ENCODE measurements at places on chromosomes 16 and 17. TPM values are rescaled to one million over a fixed set of nuclear protein-coding genes. Genes with fewer than 3 reads are reported as not detected.
A peak's percentile ranks its signal among the peaks of the same experiment; 100 is the strongest.

HIC1 gene
- total RNA-seq, result 24.4 TPM

KRT9 gene
- total RNA-seq, result not detected

DNA sequence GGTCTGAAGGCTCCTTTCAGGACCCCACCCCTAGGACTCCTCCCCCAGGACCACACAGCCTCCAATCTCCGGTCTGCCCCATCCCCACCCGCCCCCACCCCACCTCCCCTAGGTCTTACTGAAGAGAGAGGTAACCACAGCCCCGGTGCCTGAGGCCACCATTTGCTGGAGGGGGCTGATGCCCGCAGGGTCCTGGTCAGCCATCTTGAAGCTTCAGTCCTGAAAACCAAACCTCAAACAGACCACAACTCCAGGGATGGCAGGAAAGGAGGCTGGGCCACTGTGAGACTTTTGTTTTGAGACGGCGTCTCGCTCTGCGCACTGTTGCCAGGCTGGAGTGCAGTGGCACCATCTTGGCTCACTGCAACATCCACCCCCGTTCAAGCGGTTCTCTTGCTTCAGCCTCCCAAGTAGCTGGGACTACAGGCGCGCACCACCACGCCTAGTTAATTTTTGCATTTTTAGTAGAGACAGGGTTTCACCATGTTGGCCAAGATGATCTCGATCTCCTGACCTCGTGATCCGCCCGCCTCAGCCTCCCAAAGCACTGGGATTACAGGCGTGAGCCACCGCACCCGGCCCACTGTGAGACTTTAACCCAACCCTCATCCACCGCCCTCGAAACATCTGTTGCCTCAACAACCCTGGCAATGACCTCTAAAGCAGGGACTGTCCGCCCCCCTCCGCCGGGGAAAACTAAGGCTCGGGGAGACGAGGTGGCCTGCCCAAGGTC, 1.1 kb downstream of the SLC25A39 start:
- ATAC-seq, result no peak

GRCh38 chr17:28613931-28614381, at the start of gene RSKR:
Gene RSKR (minus strand): TSS chr17:28614185. CDS start chr17:28614161, 24 bp downstream.
- no peak for ATAC-seq

GRCh38 chr17:49779156-49779738, 9.2 kb upstream of the KAT7 start:
- no peak for ATAC-seq

GRCh38 chr17:60510031-60510430, 16.0 kb downstream of the APPBP2 start:
- ATAC-seq, result no peak

PAQR4 gene
- total RNA-seq, result 24.4 TPM

DNA sequence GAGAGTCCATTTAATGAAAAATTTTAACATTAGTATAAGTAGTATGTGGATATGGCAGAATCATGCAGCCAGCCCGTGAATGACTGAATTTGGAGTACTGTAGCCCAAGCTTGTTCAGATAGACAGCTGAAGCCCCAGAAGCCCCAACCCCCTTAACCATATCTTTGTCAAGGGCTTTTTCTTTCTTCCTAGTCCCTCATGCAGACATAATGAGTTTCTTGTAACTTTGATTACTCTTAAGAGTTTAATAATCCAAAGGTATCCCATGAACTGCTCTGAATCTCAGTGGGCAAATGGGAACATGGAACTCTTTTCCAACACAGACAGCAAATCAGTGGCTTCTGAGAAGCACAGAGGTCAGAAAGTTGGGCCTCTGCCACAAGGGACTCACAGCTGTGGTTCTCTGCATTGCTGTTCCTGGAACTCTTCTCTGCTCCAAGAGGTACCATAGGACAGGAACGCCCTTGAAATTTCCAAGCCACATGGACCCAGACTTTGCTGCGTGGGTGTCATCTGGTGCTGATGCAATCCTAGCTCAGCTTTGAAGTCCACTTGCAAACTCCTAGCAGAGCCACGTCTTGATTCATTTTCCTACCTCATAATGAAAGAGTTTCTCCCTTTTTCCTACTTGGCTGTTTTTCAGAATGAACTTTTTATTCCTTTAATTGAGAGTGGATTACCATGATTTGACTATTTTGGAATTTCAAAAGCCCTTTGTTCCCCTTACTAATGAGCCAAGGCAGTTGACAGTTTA, 18.1 kb downstream of the LYRM1 start:
- peak; percentile 34 for ATAC-seq

DNA sequence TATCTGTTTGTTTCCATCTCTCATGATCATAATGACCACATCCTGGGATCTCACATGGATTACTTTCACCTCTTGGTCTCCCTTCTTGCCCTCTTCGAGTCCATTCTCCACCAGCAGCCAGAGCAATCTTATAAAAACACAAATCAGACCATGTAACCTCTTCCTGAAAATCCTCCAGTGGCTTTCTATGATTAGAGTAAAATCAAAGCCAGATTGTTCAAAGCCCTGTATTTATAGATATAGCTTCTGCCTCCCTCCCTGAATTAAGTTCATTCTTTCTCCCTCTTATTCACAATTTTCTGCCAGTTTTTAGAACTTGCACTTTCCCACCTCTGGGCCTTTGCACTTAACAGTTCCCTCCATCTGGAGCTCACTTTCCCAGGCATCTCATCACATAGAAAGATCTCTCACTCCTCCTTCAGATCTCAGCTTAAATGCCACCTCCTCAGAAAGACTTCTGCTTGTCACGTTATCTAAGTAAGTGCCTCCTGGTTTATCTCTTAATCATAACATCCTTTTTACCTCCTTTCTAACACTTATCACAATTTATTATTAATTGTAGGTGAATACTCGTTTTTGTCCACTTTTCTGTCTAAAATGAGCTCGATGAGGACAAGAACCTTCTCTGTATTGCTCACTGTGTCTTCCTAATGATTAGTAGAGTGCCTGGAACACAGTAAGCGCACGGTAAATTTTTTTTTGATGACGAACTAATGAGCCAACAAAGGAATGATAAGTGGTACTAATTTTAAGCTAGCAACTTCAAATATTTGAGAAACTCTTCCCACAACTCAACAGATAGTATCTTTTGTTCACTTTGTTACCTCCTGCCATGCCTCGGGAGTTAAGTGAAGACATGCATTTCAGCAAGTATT, 80.5 kb downstream of the CYB561 start:
- ATAC-seq, result no peak

DNA sequence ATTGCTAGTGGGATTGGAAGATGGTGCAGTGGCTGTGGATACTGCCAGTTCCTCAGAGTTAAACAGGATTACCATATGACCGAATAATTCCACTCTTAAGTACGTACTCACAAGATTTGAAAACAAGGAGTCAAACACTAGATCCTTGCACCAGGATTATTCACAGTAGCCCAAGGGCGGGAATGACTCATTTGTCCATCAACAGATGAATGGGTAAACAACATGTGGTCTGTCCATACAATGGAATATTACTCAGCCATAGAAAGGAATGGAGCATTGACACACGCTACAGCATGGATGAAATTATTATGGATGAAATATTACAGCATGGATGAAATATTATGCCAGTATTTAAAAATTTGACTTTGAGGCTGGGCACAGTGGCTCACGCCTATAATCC, 9.1 kb upstream of the MAPK8IP3 start:
- no peak for ATAC-seq

GRCh38 chr16:81905277-81905676, 106.0 kb downstream of the SDR42E1 start:
- ATAC-seq, result no peak

GRCh38 chr17:44063704-44064639, 2.5 kb downstream of the LSM12 start:
- no peak for ATAC-seq

DNA sequence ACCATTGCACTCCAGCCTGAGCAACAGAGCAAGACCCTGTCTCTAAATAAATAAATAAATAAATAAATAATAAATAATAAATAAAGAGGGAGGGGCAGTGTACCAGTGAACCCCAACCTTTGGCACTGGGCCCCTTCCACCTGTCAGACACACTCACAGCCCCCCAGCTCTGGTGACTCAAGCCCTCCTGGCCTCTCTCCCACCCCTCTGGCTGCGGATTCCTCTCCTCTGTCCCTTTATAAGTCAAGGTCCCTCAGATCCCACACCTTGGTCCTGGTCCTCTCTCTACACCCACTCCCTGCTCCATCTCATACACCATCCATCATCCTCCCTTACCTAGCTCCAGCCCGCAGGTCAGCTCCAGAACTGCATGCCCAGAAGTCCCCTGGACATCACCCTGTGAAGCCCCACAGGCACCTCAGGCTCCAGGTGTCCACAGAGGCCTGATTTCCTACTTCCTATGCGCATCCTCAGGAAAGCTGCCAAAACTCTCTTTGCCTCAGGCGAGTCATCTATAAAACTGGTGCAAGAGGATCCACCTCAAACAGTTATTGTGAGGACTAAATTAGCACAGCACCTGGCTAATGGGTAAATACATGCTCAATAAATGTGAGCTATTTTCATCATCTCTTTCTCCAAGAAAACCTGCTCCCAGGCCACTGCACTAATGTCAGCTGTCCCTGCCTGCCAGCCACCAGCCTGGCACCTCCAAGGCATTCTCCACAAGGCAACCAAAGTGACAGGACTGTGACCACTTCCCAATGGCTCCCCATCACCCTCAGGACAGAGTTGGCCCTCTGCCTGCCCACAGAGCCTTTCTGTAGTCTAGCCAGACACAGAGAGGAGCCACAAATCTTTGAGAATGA, 46.8 kb downstream of the BEAN1 start:
- ATAC-seq, result no peak

TVP23A gene
- total RNA-seq, result 0.69 TPM

TEX19 gene
- total RNA-seq, result 0.28 TPM

DNA sequence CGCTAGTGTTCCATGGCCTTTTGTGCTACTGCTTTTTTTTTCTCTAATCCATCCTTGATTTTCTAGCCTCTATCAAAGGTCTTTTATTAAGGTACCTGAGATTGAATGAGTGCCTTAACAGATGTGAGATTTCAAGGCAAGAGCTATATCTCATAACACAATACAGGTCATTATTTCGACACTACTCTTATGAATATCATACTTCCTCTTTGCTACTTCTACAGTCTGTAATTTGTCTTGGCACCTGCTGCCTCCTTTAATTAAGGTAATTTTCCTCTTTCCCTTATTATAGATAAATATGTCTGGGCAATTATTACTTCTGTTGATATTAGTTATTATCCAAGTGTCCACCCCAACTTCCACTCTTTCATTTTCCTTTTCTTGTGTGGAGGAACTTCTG, 5.3 kb downstream of the KRT28 start:
- ATAC-seq, result no peak

DNA sequence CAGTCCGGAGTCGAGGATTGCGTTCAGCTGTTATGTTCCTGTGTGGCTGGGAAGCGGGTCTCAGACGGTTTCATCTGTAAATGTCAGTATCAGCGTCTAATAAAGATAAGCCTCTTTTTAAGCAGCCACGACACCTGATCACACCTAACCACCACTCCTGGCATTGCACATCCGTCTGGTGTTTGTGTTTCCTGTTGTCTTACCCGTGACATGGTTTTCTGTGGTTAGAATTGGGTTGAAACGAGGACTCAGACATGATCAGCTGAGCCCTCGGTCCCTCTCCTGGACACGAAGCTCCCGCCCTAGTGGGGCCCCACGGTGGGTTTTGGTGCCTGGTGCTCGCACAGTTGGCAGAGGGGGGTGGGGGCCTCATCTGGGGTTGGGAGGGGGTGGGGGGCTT, 18.3 kb downstream of the CPNE7 start:
- peak; percentile 89 for ATAC-seq

PRSS22 gene
- 1.9 TPM for total RNA-seq

DHRS7B gene
- 16.9 TPM for total RNA-seq

DNA sequence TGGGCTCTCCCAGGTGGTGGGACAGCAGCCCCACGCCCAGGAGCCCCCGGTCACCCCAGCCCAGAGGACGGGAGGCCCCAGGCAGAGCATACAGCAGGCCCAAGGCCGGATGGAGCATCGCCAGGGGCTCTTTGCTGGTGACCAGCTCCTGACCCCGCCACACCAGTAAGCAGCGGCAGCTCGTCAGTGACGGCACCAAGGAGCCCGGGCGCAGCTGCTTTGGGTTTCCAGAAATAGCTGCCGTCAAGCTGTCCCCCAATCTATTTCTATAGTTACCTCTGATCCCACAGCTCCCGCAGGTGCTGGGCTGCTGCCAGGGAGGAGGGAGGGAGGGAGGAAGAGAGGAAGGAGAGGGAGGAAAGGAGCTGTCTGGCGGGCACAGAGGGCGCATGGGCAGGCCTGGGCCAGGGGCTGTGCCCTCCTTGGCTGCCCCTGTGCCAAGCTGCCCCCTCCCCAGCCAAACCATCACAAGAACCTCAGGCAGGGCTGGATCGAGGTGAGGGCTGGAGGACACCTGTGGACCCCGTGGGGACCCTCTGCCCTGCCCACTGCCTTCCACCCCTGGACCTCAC, 10.8 kb upstream of the RASD1 start:
- ATAC-seq, result no peak

GRCh38 chr17:27322690-27323508, 29.0 kb downstream of the WSB1 start:
- ATAC-seq, result no peak

- ATAC-seq, result no peak
These were observed 689.5 kb upstream of the RBFOX1 start for GRCh38 chr16:6643080-6643686.

TMEM238L gene
- not detected for total RNA-seq

GRCh38 chr17:21524211-21524591, 148.0 kb downstream of the KCNJ12 start:
- ATAC-seq, result no peak

- no peak for ATAC-seq
These were observed 6.7 kb upstream of the OR4D1 start for GRCh38 chr17:58141505-58141904.

CALB2 gene
- not detected for total RNA-seq

DNA sequence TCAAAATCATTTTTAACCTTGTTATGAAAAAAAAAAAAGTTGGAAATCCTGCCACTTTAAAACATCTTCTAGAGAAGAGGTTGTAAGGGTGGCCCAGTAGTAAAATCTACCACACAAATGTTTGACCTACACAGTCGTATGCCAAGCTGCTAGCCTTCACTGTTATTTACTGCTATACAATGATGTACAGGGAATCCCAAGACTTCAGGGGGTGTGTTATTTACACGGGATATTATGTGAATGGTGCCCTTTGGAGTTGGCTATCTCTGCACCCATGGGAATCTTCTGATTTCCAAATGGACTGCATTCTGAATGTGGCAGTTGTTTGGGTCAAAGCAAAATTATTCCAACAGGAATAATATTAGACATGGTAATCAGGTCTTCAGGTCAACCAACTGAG, 45.9 kb downstream of the STH start:
- ATAC-seq, result no peak

CIBAR2 gene
- total RNA-seq, result 0.34 TPM

DNA sequence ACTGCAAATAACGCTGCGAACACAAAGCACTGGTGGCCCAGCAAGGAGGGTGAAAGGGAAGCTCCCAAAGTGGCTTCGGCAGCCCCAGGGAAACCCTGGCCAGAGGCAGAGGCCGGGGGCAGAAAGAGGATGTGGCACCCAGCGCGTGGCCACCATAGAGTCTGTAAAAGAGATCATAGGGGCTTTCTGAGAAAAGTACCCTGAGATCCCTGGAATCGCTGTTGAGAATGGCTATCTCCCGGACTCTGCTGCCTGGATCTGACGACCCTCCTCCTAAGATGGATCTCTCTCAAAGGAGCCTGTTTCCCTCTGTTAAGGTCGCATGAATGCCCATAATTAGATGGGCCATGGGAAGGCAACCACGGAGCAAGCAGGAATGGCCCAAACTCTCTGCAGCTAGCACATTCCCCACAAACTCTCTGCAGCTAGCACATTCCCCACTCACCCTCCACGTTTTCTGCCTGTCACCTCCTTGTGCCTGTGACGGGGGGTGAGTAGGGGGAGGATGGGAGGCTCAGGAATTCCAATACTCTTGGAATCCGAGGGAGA, 364.4 kb downstream of the XYLT1 start:
- no peak for ATAC-seq
